AG04450 (cell line): ENCODE measurements at places on chromosomes 12 and 14. TPM values are rescaled to one million over a fixed set of nuclear protein-coding genes. Genes with fewer than 3 reads are reported as not detected.

Gene SLC10A1
- not detected in 2 replicates for polyA plus RNA-seq

Gene OVCH1
- 0.22 and 0.26 TPM in 2 replicates for polyA plus RNA-seq

Gene MLH3
- polyA plus RNA-seq, result 14.0 and 16.2 TPM in 2 replicates

Gene HCAR2
- polyA plus RNA-seq, result not detected in 2 replicates

Gene GLT1D1
- not detected in 2 replicates for polyA plus RNA-seq

Gene LYZ
- polyA plus RNA-seq, result not detected in 2 replicates

GRCh38 chr14:63237791-63238190 is 33.5 kb downstream of the RHOJ start:
- DNase-seq, result no peak
